ENCODE measurements at places on chromosomes 7 and 10.
A peak's percentile ranks its signal among the peaks of the same experiment; 100 is the strongest.

GRCh38 chr10:75552171-75552570 is 120.7 kb downstream of the LRMDA start:
- DNase-seq = no peak

- no peak for DNase-seq
These were observed 162.2 kb upstream of the ITGB1 start for GRCh38 chr10:33120275-33120674.

DNA sequence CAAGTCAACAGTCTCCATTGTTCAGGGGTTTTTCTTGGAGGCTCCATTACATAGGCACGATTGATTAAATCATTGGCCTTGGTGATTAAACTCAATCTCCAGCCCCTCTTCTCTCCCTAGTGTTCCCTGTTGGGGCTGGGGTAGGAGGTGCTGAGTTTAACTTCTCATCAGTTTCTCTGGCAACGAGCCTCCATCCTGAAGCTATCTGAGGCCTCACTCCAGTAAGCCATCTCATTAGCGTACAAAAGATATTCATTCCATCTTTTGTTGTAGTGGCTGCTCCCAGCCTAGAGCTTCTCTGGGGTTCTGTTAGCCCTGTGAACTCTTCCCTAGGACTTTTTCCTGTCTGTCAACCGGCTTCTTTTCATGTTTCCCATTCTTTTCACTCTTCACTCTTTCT is 11.6 kb downstream of the TYW1 start:
- DNase-seq = no peak

DNA sequence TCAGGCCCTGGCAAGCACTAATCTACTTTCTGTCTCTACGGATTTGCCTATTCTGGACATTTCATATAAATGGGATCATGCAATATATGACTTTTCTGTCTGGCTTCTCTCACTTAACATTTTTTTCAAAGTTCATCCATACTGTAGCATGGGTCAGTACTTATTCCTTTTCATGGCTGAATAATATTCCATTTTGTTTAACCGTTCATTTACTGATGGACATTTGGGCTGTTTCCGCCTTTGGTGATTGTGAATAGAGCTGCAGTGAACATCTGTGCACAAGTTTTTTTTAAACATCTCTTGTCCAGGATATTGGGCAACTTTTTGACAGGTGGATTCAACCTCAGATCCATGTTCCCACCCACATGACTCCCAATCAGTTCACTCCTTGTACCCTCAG is 31.0 kb downstream of the AIFM2 start:
- DNase-seq = no peak

- peak; percentile 37 for DNase-seq
These were observed 61.1 kb upstream of the CCDC71L start for GRCh38 chr7:106721816-106722785.

DNA sequence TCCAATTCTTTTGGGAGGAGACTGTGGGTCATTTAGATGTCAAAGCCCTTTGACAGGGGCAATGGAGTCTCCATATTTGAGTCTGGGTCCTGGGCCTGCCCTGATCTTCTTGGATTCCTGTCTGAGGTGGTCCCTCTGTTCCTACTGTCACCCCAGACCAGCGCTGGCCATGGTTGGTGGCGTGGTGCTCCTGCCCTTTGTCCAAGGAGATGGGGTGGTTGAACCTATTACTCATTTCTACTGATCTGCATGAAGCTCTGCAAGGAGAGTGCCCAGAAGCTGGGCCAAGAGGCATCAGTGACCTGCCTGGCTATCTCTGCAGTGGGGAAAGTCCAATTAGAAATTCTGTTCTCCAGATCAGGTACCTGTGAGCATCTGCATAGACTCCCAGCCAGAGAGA is 355.6 kb upstream of the NUPR2 start:
- no peak for DNase-seq

GRCh38 chr10:100766693-100767421 is 21.5 kb downstream of the PAX2 start:
- DNase-seq = no peak

DNA sequence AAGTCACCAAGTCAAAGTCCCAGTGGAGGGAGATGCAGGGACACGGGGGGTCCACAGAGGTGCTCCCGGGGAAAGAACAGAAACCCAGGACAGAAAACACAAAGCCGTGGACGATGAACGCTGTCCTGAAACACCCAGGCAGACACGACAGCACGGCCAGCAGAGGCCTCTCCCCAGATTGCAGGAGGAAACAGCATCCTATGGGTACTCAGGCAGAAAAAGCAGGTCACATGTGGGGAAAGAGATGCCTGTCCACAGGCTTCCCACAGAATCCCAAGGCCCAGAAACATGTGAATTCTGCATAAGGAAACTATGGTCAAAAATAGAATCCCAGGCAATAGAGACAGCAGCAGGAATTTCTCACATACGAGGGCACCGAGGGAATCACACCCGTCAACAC is 53.6 kb upstream of the ADGRA1 start:
- DNase-seq = no peak

- peak; percentile 72 for DNase-seq
These were observed 324 bp upstream of the TET1 start for GRCh38 chr10:68559841-68560185.

- peak; percentile 20 for DNase-seq
These were observed 66.1 kb downstream of the ZMYND11 start for GRCh38 chr10:201328-201771.

- peak; percentile 88 for DNase-seq
These were observed 56.5 kb downstream of the MMRN2 start for GRCh38 chr10:86900955-86901354.
